ENCODE measurements at places on chromosomes 1 and 21.

DNA sequence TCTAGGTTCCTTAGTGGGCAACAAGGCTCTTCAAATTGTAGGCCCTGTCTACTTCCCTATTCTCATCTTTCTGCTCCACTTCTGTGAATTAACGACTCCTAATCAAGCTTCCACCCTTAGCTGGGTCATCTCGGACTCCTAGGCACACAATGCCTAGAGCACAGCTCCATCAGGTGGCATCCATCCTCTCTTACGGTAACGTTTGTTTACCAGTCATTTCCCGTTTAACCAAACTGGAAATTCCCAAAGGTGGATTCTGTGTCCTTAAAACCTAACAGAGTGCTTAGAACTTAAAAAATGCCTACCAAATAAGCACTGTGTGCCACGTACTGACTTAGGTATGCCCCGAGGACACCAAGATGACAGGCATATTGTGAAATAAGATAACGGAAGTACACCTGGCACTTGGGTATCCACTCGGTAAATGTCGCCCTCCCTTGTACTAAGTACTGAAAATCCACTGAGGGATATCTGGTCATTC, 1.5 kb downstream of the PARP1 start:
- no peak for DNase-seq

- DNase-seq, result no peak
These were observed 21.8 kb downstream of the ADARB1 start for GRCh38 chr21:45096217-45096616.

GRCh38 chr1:157438613-157439012, 113.7 kb downstream of the FCRL5 start:
- DNase-seq, result no peak

DNA sequence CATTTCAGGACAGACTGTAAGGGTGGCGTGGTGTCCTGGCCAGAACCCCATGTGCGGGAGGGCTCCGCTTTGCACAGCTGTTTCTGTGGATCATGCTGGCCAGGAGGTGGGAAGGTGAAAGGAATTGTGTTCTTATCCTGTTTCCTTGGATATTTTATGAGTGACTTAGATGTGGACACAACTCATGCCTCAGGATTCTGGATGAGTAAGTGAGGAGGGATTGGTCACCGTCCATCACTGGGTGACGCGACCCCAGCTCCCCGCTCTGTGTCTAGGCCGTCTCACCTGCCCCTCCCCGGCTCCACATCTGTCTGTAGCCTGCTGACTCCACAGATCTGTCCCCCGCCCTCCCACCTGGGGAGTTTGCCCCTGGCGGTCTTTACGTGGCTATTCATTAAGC, 48.8 kb downstream of the PIK3CD start:
- DNase-seq, result no peak

GRCh38 chr1:2300851-2301606, 72.9 kb downstream of the SKI start:
- peak; percentile 75 for DNase-seq

GRCh38 chr1:27778056-27778455, 5.0 kb downstream of the STX12 start:
- no peak for DNase-seq

GRCh38 chr1:115694805-115695204, 53.0 kb downstream of the VANGL1 start:
- no peak for DNase-seq

DNA sequence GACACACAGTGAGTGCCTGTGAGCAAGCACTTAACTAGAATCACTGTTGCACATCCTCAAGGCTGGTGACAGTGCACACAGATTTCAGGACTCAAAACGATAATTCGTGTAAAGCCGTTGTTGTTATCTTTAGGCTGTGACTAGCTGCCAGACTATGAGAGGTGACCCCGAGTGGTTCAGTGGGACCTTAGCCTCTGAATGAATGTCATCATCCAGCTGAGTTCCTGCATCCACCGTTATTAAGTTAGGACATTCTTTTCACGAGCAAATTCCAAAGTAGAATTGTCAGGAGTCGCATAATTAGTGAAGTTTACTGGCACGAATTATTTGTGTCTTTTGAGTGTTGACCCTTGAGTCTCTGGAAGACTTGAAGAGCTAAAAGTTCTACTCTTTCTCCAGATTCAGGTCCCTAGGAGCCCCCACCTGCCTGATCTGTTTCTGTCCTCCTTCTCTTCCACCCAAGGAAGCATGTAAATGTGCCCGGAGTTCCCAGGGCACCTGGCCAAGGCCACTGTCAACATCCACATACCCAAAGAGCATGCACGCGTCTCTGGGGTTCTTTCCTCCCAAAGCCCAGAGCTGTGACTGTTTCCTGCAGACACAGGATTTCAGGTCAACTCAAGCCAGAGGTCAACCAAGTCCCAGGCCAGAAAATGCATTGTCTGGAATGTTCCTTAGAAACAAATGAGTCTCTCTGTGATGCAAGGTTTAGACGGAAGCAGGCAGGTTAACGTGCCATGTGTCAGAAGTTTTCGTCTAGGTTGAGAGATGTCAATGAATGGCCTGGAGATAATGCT, 207.2 kb downstream of the TOMM20 start:
- no peak for DNase-seq

DNA sequence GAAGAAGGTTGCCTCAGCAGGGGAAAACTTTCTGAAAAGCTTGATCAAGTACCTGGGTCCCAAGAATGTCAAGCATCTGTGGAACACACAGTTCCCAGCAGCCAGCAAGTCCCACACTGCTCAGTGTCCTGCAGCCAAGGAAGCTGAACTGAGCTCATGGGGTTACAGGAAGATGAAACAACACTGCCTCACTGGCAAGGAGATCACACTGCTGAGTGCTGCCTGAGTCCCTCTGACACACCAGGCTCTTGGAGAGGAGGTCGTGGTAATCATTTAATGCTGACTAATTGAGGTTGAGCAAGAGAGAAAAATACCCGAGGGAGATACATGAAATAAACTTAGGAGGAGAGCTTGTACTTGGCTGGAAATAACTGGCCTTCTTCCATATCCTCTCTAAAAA, 75.2 kb downstream of the MPZL1 start:
- DNase-seq, result no peak

DNA sequence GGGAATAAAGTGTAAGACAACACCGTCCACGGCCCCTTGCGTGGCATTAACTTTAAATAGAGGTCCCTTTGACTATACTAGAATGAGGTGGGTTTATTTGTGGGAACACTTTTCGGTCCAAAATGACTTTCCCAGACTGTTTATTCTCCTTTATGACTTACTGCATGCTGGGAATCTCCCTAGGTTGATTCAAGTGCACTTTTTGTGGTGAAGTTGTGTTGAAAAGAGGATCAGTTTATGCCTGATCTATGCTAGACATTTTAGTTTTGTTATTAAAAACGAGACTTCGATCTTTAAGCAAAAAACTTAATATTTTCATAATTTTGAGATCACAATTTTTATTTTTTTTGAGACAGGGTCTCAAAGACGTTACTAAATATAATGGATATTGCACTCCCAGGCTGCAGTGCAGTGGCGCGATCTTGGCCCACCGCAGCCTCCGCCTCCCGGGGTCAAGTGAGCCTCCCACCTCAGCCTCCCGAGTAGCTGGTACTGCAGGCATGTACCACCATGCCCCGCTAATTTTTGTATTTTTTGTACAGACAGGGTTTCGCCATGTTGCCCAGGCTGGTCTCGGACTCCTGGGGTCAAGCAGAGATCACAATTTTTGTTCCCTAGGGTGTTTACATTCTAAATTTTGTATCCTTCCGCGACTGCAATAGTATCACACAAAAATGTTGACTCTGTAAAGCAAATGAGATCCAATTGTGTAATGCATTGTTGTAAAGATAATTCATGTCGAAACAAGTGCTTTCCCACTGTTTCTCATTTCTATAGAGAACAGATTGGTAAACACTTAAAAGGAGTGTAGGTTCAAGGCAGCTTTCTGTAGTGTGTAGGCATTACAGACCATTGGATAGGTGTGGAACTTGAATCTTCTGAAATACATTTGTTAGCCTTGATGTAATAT, 1.6 kb downstream of the CDC42 start:
- no peak for DNase-seq

DNA sequence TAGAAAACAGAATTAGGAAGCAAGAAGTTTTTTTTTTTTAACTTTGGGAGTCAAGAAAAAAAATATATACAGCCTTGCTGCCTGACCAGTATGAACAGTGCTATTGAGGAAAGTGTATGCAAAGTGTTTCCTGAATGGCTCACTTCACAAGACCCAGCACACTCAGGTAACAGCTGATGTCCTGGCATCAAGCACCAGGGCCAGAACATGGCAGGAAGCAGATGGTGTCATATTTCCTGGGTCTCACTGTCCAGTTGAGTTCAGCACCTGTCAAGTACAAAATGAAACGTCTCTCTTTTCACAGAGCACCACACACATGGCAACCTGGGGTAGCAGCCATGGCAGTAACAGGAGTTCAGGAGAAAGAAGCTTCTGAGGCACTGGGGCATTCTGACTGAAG, 372.3 kb downstream of the TTLL7 start:
- DNase-seq, result no peak

DNA sequence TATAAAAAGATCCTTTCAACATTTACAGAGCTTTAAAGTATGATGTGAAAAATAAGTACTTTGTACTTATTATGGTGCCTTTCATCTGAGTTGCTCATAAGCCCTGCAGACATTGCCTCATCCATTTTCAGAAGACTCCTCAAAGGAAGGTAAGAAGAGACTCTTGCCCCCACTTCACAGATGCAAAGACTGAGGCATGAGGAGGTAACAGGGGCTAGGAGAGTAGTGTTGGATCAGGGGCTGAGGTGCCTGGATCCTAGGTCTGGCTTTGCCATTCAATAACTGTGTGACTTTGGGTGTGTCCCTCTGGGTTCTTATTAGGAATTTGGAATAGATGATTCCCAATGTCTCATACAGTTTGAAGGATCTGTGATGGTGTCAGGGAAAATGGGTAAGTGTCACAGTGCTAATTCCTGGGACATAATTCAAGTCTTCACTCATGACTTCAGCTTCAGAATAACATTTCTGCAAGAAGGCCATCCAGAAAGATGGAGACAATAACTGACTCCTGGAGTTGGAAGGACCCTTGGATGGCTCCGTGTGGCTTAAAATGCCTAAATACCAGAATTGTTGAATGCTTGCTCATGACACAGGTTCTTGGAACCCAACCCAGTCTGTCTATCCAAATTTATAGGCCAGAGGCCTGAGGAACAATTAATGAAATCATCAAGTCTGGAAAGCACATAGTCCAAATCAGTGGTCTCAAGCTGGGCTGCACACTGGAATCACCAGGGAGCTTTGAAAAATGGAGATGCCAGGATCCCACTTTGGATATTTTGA, 93.1 kb upstream of the RUNX1 start:
- no peak for DNase-seq

- DNase-seq, result no peak
These were observed 1.0 kb downstream of the CRB1 start for GRCh38 chr1:197269053-197269452.

DNA sequence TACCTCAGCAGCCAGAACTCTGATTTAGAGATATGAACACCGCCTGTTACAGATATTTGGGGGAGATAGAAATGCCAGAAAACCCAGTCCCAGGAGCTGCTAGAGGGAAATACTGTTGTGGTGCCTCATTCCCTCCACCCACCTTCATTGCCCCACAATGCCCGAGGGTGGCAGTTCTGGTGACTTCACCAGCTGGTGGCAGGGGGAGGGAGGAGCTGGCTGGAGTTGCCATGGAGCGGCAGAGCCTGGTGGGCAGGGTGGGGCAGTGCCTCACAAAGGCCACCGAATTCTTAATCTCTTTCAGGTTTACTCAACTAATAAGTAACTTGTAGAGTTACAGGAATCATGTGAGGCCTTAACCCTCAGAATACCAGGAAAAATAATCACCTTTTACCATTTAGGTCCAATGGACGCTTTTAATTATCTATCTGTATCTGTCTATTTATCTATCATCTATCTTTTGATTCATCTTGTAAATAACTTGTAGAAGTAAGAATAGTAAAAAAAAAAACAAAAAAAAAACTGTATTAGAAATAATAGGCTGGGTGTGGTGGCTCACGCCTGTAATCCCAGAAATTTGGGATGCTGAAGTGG, 11.7 kb upstream of the S100A11 start:
- DNase-seq, result no peak

DNA sequence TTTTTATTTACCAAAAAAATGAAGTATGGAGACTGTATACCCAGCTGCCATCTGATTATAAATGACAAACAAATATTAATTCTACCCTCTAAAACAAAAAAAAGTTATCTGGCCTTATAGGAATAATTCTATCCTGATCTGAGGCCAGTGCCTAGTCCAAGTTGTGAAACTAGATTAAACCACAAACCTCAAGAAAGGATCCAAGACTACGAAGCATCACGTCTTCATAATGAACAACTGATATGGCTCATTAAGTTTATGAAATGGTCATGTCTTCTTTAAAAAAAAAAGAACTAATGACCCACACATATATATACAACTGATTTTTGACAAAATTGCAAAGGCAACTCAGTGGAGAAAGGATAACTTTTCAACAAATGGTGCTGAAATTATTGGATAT, 32.4 kb upstream of the CTTNBP2NL start:
- DNase-seq, result no peak

DNA sequence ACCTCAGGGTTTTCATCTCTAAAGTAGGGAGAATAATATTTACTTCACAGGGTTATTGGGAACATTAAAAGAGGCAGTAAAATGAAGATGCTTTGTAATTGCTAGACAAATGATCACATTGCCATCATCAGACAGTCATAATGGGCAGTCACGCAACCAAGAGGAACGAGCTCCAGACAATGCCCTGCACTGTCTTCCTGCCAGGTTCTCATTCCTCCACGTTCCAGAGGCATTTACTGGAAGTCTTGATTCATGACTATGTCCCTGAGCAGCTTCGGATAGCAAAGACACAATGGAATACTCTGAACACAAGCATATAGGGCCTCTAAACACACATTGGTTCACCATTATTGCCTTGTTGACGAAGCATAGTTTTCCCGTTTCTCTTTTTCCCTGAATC, 389.7 kb downstream of the NTNG1 start:
- DNase-seq, result no peak

GRCh38 chr1:241787691-241788090, 60.3 kb upstream of the EXO1 start:
- no peak for DNase-seq

GRCh38 chr1:48493970-48494769, 22.2 kb upstream of the SPATA6 start:
- DNase-seq, result no peak

DNA sequence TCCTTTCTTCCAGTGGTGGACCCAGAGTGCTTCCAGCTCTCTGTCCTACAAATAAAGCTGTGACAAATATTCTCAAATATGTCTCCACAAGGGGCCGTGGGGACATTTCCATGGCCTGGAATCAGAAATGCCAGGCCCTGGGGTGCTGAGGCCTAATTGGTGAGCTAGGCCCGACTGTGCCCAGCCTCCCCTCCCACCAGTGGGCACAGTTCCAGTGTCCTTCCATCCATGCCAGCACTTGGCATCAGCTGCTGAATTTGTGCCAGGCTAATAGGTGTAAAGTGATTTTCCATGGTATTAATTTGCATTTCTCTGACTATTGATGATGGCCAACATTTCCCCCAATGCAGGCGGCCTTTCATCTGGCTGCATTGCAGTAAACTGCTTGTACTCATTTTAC, 48.5 kb upstream of the B3GALT5 start:
- no peak for DNase-seq

- no peak for DNase-seq
These were observed 30.7 kb upstream of the OPRD1 start for GRCh38 chr1:28781305-28781704.
